ENCODE measurements at places on chromosomes 13 and 19.
A peak's percentile ranks its signal among the peaks of the same experiment; 100 is the strongest.

DNA sequence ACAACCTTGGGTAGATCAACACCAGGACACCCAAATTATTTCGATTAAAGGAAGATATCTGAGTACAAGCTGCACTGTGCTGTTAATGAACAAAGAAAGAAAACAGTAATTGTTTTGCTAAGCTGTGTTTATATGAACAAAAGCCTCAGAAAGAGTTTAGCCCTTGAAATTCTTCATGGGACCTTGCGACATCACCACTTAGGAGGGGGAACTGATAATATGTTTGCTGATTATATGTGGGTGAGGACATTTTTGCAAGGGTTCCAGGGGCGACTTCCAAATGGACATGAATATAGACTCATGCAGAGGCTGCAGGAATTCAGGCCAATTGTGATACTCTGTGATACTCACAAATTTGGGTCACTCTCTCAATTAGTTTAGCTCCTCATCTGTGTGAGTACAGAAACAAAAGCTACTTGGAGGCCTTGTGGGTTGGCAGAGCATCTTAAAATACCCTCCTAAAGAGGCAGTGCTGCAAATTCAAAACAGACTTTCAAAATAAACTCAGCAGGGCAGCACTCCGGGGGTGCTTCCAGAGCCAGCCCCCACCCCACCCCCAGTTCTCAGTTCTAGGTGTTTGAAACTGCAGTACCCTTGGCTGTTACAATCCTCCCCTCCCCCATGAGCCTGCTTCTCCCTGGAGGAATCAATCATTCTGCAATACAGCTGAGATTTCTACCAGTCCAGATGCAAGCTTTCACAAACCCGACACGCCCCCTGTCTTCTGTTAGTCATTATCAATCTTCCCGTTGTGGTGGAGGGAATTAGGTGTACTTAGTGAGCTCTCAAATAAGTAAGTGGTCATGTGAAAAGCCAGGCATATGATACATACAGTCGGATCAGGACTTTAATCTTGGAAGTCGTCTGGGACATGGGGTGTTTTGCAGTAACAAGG, 97.0 kb upstream of the MBNL2 start:
- peak; percentile 6 for DNase-seq

DNA sequence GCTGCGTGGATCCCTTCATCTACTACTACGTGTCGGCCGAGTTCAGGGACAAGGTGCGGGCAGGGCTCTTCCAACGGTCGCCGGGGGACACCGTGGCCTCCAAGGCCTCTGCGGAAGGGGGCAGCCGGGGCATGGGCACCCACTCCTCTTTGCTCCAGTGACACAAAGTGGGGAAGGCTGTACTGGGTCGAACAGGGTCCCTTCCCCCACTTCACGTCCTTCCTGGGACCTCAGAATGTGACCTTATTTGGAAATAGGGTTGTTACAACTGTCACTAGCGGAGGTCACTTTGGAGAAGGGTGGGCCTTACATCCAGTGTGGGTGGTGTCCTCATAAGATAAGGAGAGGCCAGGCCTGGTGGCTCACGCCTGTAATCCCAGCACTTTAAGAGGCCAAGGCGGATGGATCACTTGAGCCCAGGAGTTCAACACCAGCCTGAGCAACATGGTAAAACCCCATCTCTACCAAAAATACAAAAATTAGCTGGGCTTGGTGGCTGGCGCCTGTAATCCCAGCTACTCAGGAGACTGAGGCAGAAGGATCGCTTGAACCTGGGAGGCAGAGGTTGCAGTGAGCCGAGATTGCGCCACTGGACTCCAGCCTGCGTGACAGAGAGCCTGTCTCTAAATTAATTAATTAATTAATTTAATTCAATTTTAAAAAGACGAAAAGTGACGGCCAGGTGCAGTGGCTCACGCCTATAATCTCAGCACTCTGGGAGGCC, 1.8 kb downstream of the F2RL3 start:
- no peak for DNase-seq

DNA sequence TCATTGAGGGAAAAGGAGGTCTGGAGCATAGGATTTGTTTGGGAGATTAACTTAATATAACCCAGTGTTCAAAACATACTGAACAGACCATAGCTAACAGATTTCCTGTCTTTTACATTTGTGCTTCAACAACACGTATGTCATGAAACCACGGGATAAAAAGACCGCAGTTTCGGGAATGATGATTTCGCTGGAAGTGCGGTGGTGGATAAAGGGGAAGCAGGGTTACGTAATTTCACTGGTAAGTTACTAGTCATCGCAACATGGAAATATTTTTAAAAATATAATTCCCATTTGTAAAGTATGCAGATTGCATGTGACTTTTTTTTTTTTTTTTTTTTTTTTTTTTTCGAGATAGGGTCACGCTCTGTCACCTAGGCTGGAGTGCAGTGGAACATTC, 237.4 kb downstream of the LMO7 start:
- DNase-seq = no peak

DNA sequence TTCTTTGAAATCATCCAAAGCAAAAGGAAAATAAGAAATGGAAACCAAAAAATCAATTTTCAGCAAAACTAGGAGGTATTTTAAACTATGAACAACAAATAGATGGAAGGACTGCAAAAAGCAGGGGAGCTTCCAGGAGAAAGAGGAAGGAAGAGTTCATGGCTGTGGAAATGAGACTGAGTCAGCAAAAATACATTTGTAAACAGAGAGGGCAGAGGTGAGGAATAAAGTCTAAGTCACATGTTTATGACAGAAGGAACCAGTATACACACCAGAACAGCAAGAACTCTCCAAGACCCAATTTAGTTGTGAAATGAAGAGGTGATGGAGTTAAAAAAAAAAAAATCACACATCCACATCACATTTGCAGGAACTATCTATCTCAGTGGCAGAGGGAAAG, 69.6 kb downstream of the RNASEH2B start:
- no peak for DNase-seq

DNA sequence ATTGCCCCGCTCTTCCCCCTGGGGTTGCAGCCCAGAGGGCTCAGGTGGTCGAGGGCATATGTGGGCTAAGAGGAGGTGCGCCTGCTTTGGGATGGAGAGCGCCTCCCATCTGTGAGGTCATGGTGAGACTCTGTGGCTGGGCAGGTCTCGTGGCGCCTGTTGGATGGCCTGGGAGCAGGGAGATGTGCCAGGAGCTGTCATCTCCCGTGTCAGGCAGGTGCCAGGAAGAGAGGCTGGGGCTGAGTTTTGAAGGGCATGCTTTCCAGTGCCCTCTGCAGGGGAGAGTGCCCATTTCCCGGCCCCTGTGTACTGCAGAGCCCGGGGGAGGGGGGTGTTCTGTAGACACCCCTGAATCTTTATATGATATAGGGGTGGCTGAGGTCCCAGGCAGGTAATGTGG, 2.8 kb downstream of the WTIP start:
- DNase-seq = no peak

GRCh38 chr13:106874323-106874722, 306.4 kb upstream of the ARGLU1 start:
- no peak for DNase-seq

- DNase-seq = no peak
Observed at GRCh38 chr19:41478171-41478570, 35.2 kb downstream of the ERICH4 start.

DNA sequence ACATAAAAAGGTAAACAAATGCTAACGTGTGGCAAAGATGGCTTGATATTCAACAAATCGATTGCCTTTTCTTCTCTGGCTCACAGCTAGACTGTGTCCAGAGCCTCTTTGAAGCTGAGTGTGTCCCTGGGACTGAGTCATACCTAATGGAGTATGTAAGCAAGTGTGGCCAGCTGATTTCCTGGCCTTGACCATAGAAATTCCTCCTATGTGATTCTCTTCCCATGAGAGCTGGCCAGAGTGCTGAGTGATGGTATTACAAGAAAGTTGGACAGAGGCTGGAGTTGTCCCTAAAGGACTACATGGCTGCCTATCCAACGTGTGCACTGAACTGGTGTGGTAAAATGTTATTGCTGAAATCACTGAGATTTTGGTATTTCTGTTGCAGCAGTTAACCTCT, 320.1 kb upstream of the SLC10A2 start:
- DNase-seq = no peak

- no peak for DNase-seq
Observed at GRCh38 chr13:75761369-75761768, 125.2 kb downstream of the LMO7 start.

DNA sequence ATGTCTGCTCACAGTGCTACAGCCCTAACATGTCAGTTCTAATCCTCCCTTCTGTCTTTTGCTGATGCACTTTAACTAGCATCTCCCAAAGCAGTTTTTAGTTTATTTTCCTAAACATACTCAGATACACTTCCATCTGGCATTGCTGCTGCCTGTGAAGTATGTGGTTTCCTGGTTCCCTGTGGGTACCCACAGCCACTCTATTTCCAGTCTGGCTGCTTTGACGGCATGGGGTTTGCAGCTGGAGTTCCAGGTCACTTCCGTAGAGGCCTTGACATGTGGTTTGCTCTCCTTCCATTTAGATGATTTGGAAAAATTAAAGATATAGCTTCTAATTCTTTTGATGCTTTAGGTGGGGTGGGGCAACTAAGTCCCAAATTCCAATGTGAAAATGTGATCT, 375.5 kb downstream of the PCDH20 start:
- no peak for DNase-seq

GRCh38 chr13:76643596-76643995, 242.6 kb downstream of the KCTD12 start:
- no peak for DNase-seq

DNA sequence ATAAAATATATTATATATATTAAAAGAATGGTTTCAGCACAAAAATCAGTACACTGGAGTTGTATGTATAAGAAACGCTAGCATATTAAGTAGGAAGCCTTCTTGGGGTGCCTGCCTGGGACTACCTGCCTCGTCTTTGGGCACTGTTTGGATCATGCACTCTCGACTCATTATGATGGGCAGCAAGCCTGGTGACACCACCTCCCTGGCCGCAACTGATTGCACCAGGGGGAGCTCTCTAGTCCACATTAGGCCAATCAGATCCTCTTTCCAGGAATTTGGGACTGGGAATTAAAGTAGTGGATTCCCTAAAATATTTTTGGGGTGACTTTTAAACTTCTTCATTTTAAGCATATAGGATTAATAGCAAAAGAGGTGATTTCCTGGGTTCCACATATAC, 56.0 kb upstream of the RGCC start:
- no peak for DNase-seq
